ENCODE measurements at places on chromosomes 2 and 18. TPM values are rescaled to one million over a fixed set of nuclear protein-coding genes. Genes with fewer than 3 reads are reported as not detected.
A peak's percentile ranks its signal among the peaks of the same experiment; 100 is the strongest.

GRCh38 chr2:226559536-226559935, 240.1 kb downstream of the IRS1 start:
- no peak overlapping the region for H3K27ac ChIP-seq
- no peak overlapping the region for H3K4me3 ChIP-seq
- H3K36me3 ChIP-seq, result no peaks in the 10 kb centered on the region
- no peaks in the 10 kb centered on the region for H3K4me1 ChIP-seq
- no peak for DNase-seq

DNA sequence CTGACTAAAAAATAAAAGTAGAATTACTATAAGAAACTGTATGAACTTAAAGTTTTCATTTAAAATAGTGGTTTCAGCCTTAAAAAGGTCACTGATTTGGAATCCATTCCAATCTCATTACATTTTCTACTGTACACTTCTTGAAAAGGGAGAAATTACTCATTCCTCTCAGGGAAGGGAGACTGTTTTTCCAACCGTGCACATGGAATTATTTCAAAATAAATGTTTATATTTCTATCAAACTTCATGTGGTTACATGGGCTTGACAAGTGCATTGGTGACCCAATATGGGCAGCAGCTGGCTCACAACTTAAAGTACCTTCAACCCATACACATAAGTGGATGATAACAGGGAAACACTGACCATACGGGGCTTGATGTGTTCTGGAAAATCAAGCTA, 324.5 kb upstream of the THUMPD2 start:
- H3K27ac ChIP-seq, result no peak overlapping the region
- H3K36me3 ChIP-seq, result no peaks in the 10 kb centered on the region
- no peaks in the 10 kb centered on the region for H3K27me3 ChIP-seq
- no peaks in the 10 kb centered on the region for H3K4me1 ChIP-seq
- no peak overlapping the region for H3K4me3 ChIP-seq

GRCh38 chr18:53004798-53005197, 664.8 kb downstream of the DCC start:
- H3K27me3 ChIP-seq, result no peaks in the 10 kb centered on the region
- H3K27ac ChIP-seq, result no peak overlapping the region
- H3K4me3 ChIP-seq, result no peak overlapping the region
- no peak for DNase-seq

IGFBP2 gene
- total RNA-seq, result 127 TPM

DNA sequence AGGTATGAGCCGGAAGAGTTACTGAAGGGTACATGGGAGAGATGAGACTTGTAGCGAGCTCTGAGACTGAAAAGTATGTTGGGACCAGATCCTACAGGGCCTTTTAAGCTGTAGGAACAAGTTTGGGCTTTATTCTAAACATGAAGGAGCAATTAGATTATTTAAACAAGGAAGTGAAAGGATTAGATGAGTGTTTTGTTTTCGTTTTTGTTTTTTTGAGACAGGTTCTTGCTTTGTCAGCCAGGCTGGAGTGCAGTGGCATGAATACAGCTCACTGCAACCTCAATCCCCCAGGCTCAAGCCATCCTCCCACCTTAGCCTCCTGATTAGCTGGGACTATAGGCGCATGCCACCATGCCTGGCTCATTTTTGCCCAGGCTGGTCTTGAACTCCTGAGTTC, 110.7 kb downstream of the C1D start:
- H3K27ac ChIP-seq, result no peak overlapping the region
- no peaks in the 10 kb centered on the region for H3K4me1 ChIP-seq
- no peaks in the 10 kb centered on the region for H3K27me3 ChIP-seq
- H3K4me3 ChIP-seq, result no peak overlapping the region

NYAP2 gene
- total RNA-seq, result not detected

SEMA4C gene
- 31.8 TPM for total RNA-seq

DNA sequence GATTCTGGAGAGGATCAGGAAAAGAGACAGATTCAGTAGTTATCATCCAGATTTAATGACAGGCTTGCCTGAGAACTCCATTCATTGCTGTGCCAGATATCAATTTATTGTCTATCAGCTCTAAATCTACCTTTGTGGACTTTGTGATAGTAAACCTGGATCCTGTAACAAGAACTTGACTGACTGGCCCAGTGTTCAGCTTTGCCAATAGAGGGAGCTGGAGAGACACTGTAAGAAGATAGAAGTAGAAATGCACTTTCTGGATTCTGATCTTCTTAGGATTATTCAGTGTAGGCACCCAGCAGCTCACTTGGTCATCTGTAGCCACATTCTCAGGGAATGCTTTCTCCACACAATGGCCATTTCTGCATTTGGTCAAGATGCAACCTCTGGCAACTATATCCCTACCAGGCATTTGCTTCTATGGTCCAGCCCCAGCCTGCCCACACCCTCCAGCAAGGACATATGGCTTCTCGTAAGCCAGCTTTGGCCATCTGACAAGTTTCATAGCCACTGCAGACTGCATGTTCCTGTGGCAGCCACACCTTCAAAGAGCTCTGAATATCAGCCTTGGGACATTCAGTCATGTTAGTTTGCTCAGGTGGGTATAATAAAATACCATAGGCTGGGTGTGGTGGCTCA, 6.1 kb upstream of the SERPINB8 start:
- H3K27me3 ChIP-seq, result no peaks in the 10 kb centered on the region
- peak; percentile 28 for DNase-seq
- H3K4me1 ChIP-seq, result no peaks in the 10 kb centered on the region
- H3K27ac ChIP-seq, result no peak overlapping the region
- H3K4me3 ChIP-seq, result no peak overlapping the region

GRCh38 chr2:160534996-160535395, 41.4 kb upstream of the RBMS1 start:
- no peaks in the 10 kb centered on the region for H3K4me1 ChIP-seq
- H3K27me3 ChIP-seq, result no peaks in the 10 kb centered on the region
- no peak overlapping the region for H3K4me3 ChIP-seq
- no peak for DNase-seq
- H3K36me3 ChIP-seq, result no peaks in the 10 kb centered on the region
- no peak overlapping the region for H3K27ac ChIP-seq

DNA sequence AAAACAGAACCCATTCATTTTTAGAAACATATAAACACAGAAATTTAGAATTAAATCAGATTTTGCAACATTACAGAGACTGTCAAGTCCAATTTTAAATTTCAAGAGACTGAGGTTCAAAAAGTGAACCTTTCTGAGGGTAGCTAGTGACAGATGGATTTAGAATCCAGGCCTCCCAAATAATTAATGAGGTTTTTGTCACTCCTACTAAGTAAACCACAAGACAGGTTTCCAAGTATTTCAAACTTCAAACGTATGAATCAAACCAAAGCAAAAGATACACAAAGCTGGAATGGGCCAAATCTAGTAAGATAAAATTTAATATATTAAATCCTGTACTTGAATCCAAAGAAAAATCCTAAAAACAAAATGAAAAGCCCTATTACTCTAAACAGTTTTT, 25.3 kb downstream of the PPP4R3B start:
- no peaks in the 10 kb centered on the region for H3K27me3 ChIP-seq
- H3K27ac ChIP-seq, result no peak overlapping the region
- H3K36me3 ChIP-seq, result no peaks in the 10 kb centered on the region
- H3K4me1 ChIP-seq, result peaks cover 5% of the 10 kb centered on the region
- no peak for DNase-seq
- no peak overlapping the region for H3K4me3 ChIP-seq

REG1B gene
- not detected for total RNA-seq

REEP1 gene
- total RNA-seq, result 16.1 TPM

DNA sequence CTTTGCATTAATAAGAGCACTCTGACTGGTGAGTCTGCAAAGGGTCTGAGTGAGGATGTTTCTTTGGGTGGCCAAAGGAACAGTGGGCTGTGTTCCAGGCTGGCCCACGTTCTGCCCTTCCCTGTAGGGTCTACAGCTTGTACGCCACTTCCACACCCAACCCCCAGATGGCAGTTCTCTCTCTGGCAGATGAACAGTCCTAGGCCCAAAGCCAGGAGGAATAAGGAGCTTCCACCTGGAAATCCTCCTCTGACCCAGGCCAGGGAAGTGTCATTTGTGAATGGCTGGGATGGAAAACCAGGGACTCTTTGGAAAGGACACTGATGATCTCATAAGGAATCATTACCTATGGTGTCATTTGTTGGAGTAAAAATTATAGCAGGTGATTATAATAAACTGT, 6.6 kb downstream of the OTOF start:
- H3K4me1 ChIP-seq, result no peaks in the 10 kb centered on the region
- no peak overlapping the region for H3K4me3 ChIP-seq
- no peak overlapping the region for H3K27ac ChIP-seq
- DNase-seq, result no peak
- H3K27me3 ChIP-seq, result no peaks in the 10 kb centered on the region

- H3K27me3 ChIP-seq, result no peaks in the 10 kb centered on the region
- H3K36me3 ChIP-seq, result no peaks in the 10 kb centered on the region
- no peak for DNase-seq
- H3K4me1 ChIP-seq, result no peaks in the 10 kb centered on the region
- no peak overlapping the region for H3K4me3 ChIP-seq
These were observed 582.4 kb upstream of the RAB6C start for GRCh38 chr2:129396980-129397599.

ACSL3 gene
- 101 TPM for total RNA-seq

DNA sequence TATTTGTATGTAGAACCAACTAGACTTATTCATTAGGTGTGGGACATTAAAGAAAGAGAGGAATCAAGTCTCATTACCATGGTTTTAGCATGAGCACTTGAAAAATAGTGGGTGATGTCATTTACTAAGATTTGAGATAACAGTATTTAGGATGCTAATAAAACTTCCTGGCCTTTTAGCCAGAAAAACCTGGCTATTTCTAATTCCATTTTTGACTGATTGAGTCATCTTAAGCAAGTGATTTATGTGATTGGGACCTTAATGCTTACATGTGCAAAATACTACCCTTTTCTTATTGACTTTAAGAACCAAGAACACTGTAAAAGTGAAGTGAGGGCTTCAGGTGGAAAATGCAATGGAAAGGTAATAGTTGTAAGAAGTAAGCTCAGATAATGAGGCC, 196.8 kb upstream of the SESTD1 start:
- H3K36me3 ChIP-seq, result no peaks in the 10 kb centered on the region
- no peaks in the 10 kb centered on the region for H3K27me3 ChIP-seq
- no peaks in the 10 kb centered on the region for H3K4me1 ChIP-seq
- H3K4me3 ChIP-seq, result no peak overlapping the region
- H3K27ac ChIP-seq, result no peak overlapping the region

GRCh38 chr2:219713110-219713509, 85.7 kb downstream of the SLC4A3 start:
- H3K36me3 ChIP-seq, result no peaks in the 10 kb centered on the region
- H3K4me1 ChIP-seq, result no peaks in the 10 kb centered on the region
- DNase-seq, result no peak
- H3K27me3 ChIP-seq, result no peaks in the 10 kb centered on the region

GRCh38 chr2:66507673-66508201, 72.8 kb downstream of the MEIS1 start:
- H3K4me3 ChIP-seq, result peak overlapping the region; percentile 10
- H3K4me1 ChIP-seq, result peaks cover 8% of the 10 kb centered on the region
- peak overlapping the region; percentile 69 for H3K27ac ChIP-seq
- no peak for DNase-seq

- no peaks in the 10 kb centered on the region for H3K36me3 ChIP-seq
- H3K27me3 ChIP-seq, result no peaks in the 10 kb centered on the region
- DNase-seq, result no peak
- H3K4me1 ChIP-seq, result no peaks in the 10 kb centered on the region
- no peak overlapping the region for H3K4me3 ChIP-seq
These were observed 23.9 kb upstream of the NCOA1 start for GRCh38 chr2:24466871-24467870.

DNA sequence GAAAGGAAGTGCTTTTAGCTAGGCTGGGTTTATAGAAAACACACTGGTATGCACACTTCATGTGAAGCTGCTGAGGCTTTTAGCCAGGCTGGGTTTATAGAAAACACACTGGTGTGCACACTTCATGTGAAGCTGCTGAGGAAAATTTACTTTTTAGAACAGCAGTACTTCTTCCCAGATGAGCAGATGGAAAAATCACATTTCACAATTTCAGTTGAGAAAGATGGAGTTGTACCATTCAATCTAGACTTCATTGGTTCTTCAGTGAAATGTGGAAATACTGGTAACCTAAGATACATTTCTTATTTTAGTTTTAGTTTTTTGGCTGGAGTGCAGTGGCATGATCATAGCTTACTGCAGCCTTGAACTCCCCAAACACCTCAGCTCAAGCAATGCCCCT, 11.1 kb downstream of the SNTG2 start:
- no peaks in the 10 kb centered on the region for H3K27me3 ChIP-seq
- H3K4me1 ChIP-seq, result no peaks in the 10 kb centered on the region
- no peaks in the 10 kb centered on the region for H3K36me3 ChIP-seq

ERBB4 gene
- 13.3 TPM for total RNA-seq

NTSR2 gene
- total RNA-seq, result not detected

GRCh38 chr2:36526226-36526625, 71.7 kb downstream of the FEZ2 start:
- H3K4me1 ChIP-seq, result no peaks in the 10 kb centered on the region
- H3K36me3 ChIP-seq, result no peaks in the 10 kb centered on the region
- DNase-seq, result no peak
- H3K4me3 ChIP-seq, result no peak overlapping the region

BMP10 gene
- total RNA-seq, result not detected

GRCh38 chr18:6543330-6543908, 128.7 kb upstream of the L3MBTL4 start:
- H3K4me3 ChIP-seq, result no peak overlapping the region
- DNase-seq, result no peak
- H3K27me3 ChIP-seq, result no peaks in the 10 kb centered on the region
- no peaks in the 10 kb centered on the region for H3K4me1 ChIP-seq
- H3K36me3 ChIP-seq, result no peaks in the 10 kb centered on the region

- H3K4me1 ChIP-seq, result no peaks in the 10 kb centered on the region
- no peak for DNase-seq
- no peaks in the 10 kb centered on the region for H3K36me3 ChIP-seq
- no peak overlapping the region for H3K4me3 ChIP-seq
- no peak overlapping the region for H3K27ac ChIP-seq
These were observed 511.7 kb downstream of the EPHA4 start for GRCh38 chr2:221060376-221060775.

DNA sequence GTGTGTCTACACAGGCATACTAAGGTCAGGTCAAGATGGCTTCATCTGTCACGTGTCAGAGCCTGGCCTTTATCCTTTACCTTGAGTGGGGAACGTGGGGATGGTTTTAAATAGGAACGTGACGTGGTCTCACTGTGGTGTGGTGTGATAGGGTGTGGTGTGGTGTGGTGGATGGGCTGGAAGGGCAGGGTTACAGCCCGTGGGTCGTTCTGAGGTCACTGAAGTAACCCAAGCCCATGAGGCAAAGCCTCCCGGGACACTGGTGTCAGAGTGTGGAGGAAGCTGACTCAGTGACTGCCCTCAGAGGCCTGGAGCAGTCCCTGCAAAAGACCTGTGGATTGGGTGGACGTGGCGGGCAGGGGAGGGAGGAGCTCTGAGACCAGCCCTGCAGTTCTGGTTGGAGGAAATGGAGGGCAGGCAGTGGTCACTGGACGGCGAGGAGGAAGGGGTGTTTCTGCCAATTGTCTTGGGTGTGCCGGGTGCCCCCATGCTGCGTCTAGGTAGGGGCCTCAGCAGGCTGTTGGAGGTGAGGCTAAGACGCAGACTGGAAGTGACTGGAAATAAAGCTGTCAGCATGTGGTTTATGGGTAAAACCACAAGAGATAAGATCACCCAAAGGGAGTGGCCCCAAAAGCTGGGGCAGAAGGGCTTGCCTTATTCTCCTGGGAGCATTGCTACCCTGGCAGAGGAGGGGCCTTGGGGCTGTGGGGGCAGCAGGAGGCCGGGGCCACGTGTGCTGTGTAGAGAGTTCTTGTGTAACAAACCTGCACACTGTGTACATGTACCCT, 84.8 kb downstream of the SH3RF3 start:
- H3K27ac ChIP-seq, result no peak overlapping the region
- peaks cover 8% of the 10 kb centered on the region for H3K4me1 ChIP-seq
- no peaks in the 10 kb centered on the region for H3K36me3 ChIP-seq
- no peak for DNase-seq
- H3K4me3 ChIP-seq, result no peak overlapping the region

All from uterus (tissue), 4 donors.